T1000 (cell line): ENCODE measurements at places on chromosomes 6 and 20.

GRCh38 chr6:17207281-17207680 lies 73.9 kb upstream of the RBM24 start:
- DNase-seq: no peak

GRCh38 chr6:53691252-53691651 lies 25.7 kb upstream of the KLHL31 start:
- DNase-seq: no peak

DNA sequence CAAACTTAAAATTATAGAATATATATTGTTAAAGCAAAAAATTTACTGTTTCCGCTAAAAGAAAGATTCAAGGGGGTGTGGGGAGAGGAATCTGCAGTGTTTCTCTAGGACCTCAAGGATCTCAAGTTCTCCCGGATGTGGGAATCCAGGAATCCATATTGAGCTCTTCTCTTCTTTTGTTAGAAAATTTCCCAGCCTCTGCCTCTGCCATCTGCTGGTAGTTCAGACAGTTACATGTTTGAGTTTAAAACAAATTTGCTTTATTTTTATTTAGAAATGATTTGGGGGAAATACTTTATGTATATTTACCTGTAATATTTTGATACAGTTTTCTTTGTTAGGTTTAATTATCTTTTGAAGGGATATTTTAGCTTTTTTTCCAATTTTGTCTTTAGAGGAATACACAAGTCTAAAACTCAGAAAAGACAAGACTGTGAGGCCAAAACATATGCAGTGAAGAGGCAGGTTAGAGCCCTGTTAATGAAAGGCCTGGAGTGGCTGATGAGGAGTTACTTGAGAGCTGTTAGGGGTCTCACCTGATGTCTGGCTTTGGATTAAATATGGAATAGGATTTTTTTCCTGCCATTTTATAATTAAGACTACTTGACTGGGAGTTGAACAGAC lies 268.8 kb downstream of the ARID1B start:
- DNase-seq: no peak

DNA sequence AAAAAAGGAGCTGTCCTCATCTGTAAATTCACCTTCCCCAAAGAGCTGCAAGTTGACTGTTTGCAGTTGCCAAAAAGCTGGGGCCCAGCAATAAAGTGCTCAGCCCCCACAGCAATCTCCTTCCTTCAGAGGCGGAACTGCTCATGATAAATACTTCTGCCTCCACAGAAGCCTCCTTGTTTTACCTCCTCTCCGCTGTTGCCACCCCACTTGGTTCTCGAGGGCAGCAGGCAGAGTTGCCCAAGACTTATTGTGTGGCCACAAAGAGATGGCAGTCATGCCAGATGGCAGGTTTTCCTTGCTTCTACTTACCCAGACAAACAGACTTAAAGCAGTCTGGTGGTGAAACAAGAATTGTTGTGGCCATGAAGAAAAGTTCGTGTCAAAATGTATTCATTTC lies 66.3 kb downstream of the SLX4IP start:
- no peak for DNase-seq

GRCh38 chr20:16661756-16662155 lies 68.1 kb upstream of the SNRPB2 start:
- DNase-seq: no peak

GRCh38 chr6:136063096-136063495 lies 187.0 kb downstream of the MTFR2 start:
- DNase-seq: no peak

GRCh38 chr6:137849181-137849980 lies 17.7 kb upstream of the TNFAIP3 start:
- no peak for DNase-seq

DNA sequence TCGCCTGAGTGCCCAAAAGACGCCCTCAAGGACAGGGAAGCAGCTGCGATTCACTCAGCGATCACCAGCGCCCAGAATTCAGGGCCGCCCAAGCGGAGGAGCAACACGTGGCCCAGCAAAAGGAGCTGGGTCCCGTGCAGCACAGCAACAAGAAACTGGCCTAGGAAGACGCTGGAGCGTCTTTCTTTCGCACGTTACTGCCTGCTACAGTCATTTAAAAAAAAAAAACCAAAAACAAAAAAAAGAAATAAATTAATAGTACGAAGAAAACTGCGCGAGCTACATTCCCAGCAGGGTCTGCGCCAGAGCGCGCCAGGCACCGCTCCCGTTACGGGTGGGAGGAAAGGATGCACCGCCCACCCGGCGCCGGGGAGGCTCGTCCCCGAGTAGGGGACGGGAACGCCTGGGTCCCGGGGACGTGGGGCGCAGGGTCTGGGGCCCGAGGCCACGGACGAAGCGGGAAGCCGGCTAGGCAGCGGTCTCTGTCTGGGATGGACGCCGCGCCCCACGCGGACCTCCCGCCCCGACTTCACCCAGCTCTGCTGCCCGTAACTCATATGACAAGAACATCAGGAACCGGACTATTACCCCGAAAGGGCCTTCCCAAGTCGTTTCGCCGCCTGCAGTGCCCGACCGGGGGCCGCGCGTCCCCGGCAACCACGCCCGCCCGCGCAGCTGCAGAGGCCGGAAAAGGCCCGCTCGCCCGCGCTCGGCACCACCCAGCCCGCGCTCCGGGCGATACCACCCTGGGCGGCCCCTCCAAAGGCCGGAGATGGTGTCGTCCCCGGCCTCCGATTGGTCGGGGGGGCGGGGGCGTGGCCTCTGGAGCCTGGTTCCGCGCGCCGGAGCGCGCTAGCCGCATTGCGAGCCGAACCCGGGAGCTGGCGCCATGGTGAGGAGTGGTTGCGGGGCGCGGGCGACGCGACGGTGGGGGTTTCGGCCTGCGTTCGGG lies at the start of gene NOP56:
Gene NOP56 (plus strand): TSS at position 861 of the 952 bp plus-strand sequence. CDS start 29 bp downstream, at position 890.
- DNase-seq: peak; percentile 92
